ENCODE measurements at places on chromosomes 3 and 15.

- no peak for DNase-seq
These were observed 18.6 kb downstream of the POMGNT2 start for GRCh38 chr3:43087249-43087776.

DNA sequence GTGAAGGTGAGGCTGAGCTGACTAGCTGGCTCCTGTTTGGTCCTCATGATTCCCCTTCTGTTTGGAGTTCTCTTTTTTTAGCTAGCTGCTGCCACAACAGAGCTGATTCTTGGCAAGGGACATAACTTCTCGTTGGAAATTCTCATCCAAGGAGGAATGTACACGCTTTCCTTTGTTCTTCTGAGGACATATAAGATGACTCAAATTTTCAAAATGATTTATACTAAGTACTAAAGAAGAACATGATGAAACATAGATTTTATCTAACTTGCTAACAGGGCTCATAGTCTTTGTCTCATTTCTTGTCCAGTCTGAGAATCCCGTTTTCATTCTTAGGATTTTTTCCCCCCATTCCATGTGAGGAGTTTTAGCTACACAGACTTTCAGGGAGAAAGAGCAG lies 2.9 kb upstream of the TFG start:
- DNase-seq = no peak

GRCh38 chr15:88255484-88256278 lies 858 bp downstream of the NTRK3 start:
- no peak for DNase-seq

GRCh38 chr3:7166460-7166859 lies 305.5 kb downstream of the GRM7 start:
- no peak for DNase-seq

DNA sequence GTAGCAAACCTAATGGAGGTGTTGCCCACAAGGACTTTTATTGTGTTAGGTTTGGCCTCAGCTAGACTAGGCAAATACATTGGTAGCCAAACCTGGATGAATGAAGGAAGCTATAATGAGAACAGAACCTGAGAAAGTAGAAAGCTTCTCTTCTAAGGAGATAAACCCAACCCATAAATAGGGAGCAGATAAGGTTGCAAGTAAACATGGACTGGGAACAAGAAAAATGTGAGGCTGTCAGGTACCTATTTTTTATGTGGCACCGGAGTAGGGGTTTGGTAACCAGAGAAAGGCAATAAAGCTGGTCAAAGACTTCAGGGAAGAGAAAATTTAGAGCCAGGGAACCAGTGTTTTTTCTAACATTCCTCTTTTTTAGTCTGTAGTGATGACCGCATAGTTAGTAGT lies 25.0 kb downstream of the ZNF654 start:
- DNase-seq = no peak

DNA sequence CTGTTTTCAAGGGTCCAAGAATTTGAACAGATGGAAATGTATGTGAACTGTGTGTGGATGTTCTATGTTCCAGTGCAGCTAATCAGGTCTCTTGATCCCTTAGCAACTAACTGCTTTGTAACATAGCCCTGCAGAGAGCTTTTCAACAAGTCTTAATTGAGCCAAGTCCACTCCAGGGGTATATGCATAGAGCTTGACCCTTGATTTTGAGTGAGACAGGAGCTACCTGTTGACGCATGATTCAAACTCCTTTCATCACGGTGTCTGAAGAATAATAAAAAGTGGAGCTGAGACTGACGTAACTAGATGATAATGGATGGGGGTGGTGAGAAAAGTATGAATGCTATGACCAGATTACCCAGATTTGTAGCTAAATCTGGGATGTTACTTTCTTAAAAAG lies 93.3 kb upstream of the CCDC54 start:
- DNase-seq = no peak

GRCh38 chr15:28098766-28099554 lies at the start of gene OCA2:
Gene OCA2, minus strand, starts transcription at chr15:28099315. Its CDS starts 17,441 bp downstream, at chr15:28081874.
- peak; percentile 67 for DNase-seq

DNA sequence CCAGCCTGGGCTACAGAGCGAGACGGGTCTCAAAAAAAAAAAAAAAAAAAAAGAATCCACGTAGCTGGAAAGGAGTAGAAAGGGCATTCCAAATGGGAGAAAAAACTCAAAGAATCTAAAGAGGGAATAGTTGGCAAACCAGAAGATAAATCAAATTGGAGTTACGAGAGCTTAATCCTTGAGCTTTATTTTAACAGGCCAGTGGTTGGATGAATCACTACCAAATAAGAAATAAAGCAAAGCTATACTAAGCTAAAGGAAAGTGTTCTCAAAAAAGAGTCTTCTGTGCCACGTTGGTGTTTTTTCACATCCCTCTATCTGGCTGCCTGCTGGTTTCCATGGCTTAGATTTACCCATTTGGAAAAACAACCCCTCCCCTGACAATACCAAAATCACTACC lies 14.0 kb downstream of the VGLL4 start:
- no peak for DNase-seq

- DNase-seq = no peak
These were observed 127.6 kb upstream of the UBE2E2 start for GRCh38 chr3:23075496-23075895.

- DNase-seq = no peak
These were observed 146.9 kb downstream of the KLF13 start for GRCh38 chr15:31473385-31474058.

DNA sequence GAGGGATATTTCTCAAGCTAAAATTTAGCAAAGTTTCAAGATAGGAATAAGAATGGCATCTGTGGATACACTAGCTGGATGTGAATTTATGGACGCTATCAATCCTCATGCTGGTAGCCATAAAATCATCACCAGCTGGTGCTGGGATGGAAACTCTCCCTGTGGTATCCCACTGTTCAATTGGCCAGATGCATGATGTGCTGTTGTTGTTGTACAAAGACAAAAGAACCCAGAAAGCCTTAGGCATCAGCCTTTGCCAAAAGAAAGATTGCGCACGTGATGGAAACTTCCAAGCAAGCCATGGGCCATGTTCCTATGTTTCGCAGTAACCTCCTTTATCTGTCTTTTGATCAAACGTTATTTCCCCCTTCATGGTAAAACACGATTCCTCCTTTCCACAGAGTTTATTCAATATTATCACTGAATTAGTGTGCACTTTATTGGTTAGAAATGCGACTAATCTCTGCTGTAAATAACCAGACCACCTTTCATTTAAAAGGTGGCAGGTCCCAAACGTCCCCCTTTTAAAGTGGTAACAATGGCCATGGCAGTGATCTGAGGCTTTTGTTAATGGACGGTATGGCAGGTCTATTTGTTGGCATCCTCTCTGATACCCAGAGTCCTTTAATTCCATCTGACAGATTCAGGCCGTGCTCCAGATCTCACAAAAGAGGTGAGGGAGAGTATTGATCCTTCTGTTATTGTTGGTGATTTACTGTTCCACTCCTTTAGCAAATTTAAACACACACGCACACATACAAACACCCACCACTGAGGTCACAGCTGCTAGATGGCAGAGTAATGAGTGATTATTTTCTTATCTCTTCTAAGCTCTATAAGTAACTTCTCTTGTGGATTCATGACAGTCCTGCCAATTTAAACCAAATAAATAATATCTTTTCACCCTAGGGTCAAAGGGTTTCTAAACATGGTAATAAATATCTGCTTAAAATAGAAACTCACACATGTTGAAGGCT lies 291.2 kb upstream of the KCNMB2 start:
- DNase-seq = no peak

- DNase-seq = no peak
These were observed 10.6 kb upstream of the VWA5B2 start for GRCh38 chr3:184218814-184219213.

GRCh38 chr3:187403768-187404288 lies 35.6 kb downstream of the RTP4 start:
- DNase-seq = no peak

GRCh38 chr3:35651851-35652250 lies 12.5 kb downstream of the ARPP21 start:
- no peak for DNase-seq

- DNase-seq = no peak
These were observed 196.4 kb downstream of the UACA start for GRCh38 chr15:70566989-70567388.

- DNase-seq = no peak
These were observed 70.7 kb downstream of the SOX2 start for GRCh38 chr3:181782306-181782954.

- DNase-seq = no peak
These were observed 559 bp downstream of the SENP5 start for GRCh38 chr3:196868297-196868661.

DNA sequence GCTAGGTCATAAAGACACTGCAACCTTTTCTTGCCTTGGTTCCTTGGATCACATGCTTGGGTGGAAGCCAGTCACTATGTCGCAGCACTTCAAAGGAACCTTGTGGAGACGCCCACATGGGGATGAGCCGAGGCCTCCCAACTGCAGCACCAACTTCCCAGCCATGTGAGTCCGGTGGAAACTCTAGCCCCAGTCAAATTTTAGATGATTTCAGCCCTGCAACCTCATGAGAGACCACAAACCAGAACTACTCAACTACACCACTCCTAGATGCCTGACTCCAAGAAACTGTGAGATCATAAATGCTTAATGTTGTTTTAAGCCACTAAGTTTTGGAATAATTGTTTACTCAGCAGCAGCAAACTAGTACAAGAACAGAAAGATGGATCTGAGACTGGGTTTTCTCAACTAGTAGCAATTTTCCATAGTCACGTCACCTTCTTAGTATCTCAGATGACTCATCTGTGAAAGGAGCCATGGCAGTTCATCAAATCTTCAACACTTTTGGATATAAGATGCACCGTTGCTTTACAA lies 86.5 kb downstream of the MB21D2 start:
- DNase-seq = no peak

DNA sequence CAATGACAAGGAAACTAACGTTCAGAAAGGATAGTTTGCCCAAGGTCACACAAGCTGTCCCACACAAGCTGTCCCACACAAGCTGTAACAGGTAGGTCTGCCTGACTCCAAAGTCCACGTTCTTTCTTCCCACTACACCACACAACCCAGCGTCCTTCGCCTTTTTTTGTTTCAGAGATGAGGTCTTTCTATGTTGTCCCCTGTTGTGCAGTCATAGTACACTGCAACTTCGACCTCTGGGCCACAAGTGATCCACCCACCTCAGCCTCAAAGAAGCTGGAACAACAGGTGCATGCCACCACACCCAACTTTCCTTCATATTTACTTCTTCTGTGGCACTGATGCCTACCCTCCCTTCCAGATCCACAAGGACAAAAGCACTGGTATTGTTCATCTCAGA lies 21.4 kb downstream of the MB21D2 start:
- DNase-seq = no peak

DNA sequence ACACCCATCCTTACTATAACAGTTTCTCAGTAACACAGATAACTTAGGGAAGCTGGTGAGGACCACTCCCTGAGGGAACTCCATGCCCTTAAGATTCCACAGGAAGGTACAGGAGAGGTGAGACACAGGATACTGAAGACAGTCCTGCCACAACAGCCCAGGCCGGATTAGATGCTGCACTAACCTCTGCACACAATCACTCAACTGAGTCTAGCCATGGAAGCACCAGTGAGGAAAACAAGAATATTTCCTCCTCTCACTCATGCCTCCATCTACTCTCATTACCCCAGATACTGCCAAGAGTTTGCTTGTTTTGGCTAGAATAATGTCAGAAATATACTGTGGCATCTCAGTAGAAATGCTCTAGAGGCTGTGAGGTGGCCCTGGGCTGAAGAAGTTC lies 3.7 kb downstream of the ANO10 start:
- no peak for DNase-seq

Measured in naive thymus-derived CD8-positive, alpha-beta T cell (primary cell).